ENCODE measurements at places on chromosomes 2 and 18.
A peak's percentile ranks its signal among the peaks of the same experiment; 100 is the strongest.

DNA sequence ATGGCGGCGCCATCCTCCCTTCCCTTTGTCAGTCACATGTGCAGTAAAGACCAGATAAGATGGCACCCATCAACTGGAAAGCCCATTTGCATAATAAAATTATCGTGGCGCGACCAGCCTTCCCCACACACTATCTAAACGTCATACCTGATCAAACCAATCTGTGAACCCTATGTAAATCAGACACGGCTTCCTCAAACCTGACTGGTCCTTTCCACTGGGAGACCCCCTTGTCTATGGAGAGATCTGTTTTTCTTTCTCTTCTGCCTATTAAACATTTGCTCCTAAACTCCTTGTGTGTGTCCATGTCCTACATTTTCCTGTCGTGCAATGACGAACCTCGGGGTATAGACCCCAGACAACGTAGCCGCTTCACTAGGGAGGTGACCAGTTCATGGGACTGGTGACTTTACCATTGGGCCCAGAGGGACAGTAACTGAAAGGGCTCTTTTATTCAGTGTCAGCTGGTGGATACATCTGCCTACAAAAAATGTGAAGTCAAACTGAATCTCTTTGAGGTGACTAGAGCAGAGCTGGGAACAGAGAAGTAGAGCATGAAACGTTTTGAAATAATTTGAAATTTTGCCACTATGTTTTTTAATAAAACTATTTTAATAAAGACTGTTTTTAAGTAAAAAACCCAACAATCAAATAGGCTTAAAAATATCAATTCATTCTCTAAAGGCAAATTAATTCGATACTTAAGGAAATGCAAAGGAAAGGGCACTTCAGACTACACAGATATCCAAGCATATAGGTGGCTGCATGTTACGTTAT, 87.5 kb downstream of the SOCS6 start:
- no peak for DNase-seq

DNA sequence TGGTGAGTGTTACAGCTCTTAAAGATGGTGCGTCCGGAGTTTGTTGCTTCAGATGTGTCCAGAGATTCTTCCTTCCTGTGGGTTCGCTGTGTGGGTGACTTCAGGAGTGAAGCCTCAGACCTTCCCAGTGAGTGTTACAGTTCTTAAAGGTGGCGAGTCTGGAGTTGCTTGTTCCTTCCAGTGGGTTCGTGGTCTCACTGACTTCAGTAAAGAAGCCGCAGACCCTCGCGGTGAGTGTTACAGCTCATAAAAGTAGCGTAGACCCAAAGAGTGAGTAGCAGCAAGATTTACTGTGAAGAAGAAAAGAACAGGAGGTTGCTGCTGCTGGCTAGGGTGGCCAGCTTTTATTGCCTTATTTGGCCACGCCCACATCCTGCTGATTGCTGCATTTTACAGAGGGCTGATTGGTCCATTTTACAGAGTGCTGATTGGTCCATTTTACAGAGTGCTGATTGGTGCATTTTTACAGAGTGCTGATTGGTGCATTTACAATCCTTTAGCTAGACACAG, 34.0 kb upstream of the SPTBN1 start:
- peak; percentile 64 for DNase-seq

DNA sequence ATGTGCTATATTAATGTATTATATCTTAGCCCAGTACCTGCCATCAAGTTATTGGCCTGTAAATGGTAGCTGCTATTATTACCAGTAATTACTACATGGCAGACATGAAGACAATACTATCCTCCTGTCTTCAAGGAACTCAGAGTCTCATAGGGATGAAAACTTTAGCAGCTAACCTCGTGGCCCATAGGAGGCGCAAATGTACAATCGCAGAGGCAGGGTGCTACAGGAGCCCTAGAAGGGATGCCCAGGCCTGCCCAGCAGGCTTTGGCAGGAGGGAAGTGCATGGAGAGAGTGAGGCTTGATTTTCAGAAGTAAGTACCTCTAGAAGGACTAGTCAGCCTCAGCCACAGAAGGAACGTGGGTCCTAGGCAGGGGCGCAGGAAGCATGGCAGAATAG, 44.7 kb upstream of the KIDINS220 start:
- no peak for DNase-seq

GRCh38 chr2:183244300-183244844, 120.1 kb downstream of the NUP35 start:
- no peak for DNase-seq

DNA sequence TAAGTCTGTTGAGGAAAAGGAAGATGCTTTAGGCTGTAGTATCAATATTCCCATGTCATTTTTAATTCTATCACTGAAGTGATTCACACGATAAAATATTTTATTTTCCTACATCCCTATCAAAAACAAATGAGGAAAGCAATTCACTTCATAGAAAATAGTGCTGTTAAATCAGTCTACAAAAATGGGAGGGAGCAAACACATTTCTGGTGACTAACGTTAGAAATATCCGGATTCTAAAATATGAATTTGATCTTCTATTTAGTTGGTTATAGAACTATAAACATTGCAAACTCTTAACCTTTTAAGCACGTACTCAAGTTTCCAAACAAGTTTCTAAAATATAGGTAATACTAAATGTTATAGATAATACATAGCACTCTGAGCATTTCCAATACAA, 20.8 kb downstream of the ATF2 start:
- no peak for DNase-seq

DNA sequence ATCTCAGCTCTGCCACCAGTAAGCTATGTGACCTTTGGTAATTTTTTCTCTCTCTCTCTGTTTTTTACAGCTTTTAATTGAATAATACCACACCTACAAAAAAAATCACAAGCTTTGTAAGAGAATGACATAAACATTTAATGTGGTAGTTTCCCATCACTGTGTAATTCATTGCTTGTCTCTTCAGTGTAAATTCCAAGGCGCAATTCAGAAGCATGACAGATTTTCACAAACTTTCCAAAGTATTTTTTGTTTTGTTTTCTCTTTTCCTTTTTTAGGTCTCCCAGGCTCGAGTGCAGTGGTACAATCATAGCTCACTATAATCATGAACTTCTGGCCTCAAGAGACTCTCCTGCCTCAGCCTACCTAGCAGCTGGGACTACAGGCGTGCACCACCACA, 25.0 kb upstream of the PPM1B start:
- DNase-seq: no peak

GRCh38 chr2:191693778-191694177, 15.8 kb downstream of the NABP1 start:
- no peak for DNase-seq

DNA sequence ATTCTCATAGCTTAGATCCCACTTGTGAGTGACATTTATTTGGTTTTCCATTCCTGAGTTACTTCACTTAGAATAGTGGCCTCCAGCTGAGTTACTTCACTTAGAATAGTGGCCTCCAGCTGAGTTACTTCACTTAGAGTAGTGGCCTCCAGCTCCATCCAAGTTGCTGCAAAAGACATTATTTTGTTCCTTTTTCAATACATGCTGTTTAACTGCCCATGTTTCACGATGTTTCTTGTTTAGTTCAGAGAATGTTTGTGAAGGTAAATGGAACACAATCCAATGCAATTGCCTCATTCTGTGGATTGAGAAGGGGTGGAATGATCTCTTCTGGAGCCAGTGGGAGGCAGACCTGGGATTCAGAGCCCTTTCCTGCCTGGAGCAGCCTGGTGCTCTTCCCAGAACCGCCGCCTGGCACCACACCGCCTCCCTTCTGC, 273.5 kb upstream of the ATP5MC3 start:
- DNase-seq: no peak

DNA sequence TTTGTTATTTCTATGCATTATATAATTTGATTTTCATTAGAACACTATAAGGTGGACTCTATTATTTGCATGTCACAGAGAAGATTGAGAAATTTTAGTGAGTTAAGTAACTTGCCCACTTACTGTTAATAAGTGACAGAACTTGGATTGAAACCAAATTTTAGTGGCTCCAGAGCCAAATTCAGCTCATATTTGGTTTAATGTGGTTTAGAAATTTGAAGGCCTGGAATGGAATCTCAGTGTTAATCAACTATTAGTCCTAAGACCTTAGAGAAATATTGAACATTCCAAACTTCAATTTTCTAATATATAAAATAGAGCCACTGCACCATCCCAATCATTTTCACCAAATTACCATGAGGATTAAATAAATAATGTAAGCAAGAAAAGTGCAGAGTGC, 281.6 kb downstream of the ZNF385B start:
- DNase-seq: no peak

GRCh38 chr2:79792090-79792489, 279.2 kb downstream of the CTNNA2 start:
- DNase-seq: no peak

- no peak for DNase-seq
These were observed 100.1 kb upstream of the CERS6 start for GRCh38 chr2:168355779-168356476.

DNA sequence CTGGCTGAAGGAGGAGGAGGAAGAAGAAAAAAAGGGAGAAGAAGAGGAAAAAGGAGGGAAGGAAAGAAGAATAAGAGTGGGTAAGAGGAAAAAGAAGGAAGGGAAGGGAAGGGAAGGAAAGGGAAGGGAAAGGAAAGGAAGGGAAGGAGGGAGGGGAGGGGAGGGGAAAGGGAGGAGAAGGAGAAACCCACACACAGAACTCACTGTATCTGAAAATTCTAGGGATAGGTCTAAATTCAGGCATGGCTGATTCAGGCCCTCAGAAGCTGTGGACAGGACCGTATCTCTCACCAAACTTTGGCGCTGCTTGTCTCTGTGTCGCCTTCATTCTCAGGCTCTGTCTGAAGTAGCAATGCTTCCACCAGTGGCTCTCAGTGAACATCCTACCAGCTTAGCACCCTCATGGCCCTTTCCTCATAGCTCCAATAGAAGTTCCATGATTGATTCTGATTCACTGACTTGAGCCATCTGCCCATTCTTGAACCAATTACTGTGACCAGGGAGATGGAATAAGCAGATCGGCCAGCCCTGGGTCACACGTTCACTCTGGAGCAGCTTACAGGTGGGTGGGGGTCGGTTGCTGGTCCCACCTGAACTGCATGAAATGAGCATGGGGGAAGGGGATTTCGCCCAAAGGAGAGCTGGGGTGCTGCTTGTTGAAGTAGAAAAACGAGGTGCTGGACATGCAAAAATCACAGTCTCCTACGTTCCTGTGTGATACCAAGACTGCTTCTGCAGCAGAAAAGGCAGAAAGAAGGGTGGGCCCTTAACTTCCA, 59.7 kb downstream of the TTC32 start:
- no peak for DNase-seq

DNA sequence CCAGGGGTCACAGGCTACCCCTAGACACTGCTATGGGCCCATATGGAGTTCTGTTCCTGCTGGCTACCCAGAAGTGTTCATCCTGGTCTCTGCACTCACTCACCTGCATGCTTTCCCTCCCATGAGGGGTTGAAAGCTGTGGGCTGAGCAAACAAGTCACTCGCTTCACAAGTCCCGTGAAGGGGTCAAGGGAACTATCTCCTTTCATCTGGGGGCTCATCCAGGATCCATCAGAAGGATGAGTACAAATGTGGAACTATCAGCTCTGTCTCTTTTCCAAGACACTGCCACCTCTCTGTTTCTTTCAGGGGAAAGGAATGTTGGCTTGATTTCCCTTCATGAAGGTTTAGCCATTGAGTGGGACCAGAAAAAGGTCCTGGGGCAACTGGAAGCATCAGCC, 21.7 kb downstream of the SULT1C4 start:
- no peak for DNase-seq

DNA sequence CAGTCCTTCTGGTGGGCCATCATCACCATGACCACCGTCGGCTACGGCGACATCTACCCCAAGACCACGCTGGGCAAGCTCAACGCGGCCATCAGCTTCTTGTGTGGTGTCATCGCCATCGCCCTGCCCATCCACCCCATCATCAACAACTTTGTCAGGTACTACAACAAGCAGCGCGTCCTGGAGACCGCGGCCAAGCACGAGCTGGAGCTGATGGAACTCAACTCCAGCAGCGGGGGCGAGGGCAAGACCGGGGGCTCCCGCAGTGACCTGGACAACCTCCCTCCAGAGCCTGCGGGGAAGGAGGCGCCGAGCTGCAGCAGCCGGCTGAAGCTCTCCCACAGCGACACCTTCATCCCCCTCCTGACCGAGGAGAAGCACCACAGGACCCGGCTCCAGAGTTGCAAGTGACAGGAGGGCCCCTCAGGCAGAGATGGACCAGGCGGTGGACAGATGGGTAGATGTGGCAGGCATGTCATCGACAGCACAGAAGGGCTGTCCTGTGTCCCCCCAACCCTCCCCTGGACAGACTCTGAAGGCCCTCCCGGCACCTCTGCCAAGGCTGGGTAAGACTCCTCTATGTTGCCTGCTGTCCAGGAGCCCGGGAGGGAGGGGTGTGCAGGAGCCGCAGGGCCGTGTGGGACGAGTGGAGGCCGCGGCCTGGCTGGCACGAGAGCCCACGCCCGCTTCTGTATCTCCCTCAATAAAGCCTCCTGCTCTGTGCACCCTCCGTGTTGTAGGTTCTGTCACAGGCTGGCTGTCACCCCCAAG, 2.0 kb downstream of the KCNF1 start:
- DNase-seq: no peak

GRCh38 chr18:36124841-36125240, 4.3 kb downstream of the SLC39A6 start:
- DNase-seq: no peak

GRCh38 chr2:72138011-72138881, 9.4 kb downstream of the CYP26B1 start:
- no peak for DNase-seq

DNA sequence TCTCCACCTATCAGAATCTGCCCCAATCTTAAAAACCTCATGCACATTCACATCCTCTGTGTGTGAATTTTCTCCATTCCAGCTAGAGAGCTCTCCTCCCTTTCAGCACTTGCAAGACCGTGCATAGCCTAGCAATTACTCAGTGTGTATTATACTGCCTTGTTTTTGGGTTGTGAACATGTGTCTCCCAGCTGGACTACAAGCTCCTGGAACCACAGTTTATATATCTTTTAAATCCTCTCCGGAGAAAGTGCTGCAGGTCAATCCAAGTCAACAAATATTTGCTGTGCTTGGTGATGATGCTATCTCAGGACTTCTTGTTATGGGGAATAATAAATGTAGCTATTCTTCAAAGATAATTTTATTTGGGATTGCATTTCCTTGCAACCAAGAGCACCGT, 58.2 kb upstream of the MEX3C start:
- no peak for DNase-seq

DNA sequence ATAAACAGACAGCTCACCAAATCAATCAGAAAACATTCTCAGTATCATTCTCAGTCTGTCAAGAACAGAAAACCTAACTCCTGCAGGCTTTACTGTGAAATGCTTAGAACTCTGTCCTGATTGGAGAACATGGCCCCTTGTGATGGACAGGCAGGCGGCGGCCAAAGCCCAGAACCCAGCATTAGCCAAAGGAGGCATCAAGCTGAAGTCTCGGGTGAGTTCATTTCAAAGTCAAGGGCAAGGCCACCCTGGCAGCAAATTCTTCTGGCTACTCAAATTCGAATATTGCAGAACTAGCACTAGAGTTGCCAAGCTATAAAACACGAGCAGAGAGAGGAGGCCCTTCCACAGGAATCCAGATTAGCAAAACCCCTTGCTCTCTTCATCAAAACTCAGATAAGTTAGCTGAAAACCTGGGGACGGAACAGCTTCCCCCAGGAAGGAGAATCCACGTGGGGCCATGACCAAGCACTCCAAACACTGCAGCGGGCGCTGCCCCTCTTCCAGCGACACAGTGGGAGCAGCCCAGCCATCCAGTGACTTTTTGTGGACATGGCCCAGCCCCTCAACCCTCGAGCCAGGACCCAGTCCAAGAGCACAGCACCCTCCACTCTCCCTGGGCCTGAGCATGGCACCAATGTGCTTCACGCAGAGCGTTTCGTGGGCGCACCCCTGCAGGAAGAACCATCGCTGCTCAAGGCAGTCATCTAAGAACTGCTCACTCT, 98.6 kb downstream of the HDAC4 start:
- DNase-seq: no peak

GRCh38 chr2:150520887-150521664, 33.6 kb upstream of the RND3 start:
- no peak for DNase-seq

GRCh38 chr2:197620133-197620532, 55.3 kb downstream of the RFTN2 start:
- no peak for DNase-seq

Measured in KG1 (cell line).